ENCODE measurements at places on chromosomes 11 and 22.

DNA sequence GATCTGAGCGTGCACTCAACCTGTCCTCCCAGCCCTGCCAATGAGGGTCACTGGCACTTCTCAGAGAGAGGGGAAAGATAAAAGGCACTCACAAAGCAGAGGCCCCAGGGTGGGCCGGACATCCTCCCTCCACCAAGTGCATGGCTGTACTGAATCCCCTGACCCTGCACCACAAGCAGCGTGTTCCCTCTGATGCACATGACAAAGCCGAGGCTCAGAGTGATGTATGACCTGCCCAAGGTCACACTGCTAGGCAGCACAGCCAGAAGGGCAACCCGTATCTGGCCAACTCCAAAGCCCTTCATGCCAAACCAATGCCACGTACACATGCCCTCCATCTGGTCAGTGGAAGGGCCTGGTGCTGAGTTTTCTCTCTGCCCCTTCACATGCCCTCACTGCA, 22.1 kb downstream of the SPATA19 start:
- DNase-seq = no peak

GRCh38 chr22:38802671-38803121, 8.8 kb upstream of the DNAL4 start:
- no peak for DNase-seq

GRCh38 chr11:113473983-113474361, 1.2 kb downstream of the DRD2 start:
- DNase-seq = no peak

DNA sequence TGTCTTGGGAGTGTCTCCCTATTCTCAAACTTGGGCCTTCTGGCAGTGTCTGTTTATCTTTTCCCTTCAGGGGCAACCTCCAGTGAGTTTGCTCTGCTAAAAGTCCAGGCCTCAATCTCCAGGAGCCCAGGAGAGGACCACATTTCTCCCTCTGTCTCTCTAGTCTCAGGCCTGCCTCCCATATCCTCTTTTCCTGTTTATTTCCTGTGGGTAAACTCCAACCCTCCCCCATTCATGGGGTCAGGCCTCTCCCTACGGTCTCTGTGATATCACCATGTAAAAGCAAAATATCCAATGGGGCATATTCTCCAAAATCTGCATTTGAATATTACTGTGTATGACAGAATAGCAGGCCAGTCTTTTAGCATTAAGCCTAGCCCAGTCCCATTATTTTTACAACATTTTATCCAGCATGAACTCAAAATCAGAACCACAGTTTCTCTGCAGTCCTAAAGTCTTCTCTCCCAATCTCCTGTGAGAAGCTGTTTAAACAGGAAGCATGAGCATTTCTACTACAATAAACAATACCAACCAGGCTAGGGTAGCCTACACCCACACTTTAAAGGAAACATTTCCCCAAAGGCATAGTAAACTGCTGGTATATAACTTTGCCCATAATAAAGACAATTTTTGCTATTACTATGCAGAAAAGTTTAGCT, 18.0 kb upstream of the TMEM135 start:
- DNase-seq = no peak

DNA sequence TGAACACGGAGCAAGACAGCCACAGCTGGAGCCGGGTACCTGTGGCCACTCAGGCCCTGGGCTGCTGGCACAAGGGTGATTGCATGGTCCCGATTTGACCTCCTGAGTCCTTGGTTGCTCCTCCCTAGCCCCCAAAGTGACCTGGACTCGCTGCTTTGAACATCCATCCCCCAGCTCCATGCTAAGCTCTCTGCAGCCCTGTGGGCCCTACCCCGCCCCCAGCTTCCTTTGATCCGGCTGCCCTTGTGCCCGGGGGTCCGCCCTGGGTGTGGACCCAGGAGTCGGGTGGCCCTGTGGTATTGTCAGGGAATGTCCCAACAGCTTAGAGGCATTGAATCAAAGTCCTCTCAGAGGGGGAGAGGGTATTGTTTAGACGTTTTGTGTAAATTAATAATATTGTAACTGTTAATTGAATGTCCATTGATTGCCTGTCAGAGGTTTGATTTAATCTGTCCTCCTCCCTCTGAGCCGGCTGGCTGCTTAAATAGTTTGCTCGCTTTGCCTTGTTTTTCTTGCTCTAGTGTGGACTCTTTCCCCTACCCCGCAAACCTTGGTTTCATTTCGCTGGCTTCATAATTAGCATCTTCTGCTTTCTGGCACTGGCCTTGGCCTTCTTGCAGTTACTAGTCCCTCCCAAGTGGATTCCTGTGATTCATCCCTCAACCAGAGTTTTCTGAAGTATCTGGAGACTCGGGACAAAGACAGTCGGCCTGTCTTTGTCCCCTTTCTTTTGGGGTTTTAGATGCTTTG, 20.7 kb downstream of the GRIK4 start:
- no peak for DNase-seq

DNA sequence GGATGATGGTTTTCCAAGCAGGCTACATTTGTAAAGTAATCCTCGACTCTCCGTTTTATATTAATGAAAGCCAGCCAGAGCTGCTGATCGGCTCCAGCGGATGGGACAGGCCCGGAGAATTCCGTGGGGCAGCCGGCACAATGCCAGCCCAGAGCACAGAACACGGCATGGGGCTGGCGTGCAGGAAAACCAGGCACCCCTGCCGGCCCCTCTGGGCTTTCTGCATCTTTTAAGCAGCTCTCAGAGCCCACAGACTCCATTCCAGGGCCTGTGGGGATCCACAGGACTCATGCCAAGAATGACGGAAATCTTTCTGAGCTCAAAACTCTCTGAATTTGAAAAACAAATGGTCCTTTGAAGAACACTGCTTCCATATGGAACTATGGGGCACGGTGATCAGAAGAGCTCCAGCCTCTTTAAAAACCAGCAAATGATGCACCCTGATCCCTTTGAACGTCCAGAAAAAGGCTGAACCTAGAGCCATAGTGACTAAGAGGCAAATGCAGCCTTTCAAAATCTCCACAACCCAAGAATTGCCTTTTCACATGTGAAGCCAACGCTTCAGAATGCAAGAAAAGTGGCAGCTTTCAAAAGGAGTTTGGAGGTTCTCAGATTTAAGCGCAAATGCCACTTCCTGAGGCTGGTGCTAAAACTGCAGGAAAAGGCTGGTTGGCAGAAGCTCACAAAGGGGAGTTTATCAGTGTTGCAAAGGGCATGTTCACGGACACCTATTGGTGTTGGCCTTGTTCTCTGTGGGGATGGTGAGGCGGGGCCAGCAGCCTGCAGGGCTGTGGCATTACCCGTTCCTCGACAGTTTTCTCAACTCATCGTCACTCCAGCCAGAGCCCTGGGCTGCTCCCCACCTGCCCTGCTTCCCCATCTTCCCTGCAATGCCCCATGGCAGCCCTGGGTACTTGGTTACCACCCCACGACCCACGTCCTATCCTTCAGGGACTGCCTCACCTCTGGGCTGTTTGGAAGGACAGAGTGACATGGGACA, 212.5 kb downstream of the CTTN start:
- DNase-seq = no peak

DNA sequence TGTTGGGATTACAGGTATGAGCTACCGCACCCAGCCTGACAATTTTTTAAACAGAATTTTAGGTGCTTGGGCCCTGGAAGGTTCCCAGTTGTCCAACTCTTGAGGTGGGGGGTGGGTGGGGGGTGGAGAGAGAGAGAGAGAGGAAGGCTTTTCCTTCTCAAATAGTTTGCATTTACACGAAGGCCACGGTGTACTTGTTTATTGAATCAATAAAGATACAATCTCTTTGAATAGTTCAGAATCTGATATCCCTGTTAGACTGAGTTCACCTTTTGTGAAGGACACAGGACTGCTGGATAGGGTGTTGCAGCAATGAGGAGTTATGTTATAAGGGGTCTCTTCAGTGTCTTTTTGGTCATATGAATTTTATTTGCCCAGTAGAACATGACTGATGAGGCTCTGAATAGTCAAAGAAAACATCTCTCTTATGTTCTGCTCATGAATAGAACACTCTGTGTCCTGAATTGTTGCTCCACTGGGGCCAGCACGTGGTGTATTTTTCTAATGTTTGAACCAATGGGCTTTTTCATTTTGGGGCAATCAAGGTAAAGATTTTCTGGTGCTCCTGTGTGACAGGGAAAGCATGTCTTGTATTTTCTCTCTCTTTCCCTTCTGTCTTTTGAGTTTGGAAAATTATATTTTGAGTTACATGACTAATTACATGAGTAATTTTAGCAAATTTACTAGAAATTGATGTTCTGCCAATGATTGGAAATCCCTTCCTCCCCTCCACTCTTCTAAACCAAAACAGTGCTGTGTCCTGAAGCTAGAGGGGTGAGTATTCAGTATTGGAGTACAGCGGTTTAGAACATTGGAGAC, 61.7 kb downstream of the PTPRJ start:
- no peak for DNase-seq

GRCh38 chr22:47190957-47191670, 428.7 kb downstream of the TBC1D22A start:
- no peak for DNase-seq

DNA sequence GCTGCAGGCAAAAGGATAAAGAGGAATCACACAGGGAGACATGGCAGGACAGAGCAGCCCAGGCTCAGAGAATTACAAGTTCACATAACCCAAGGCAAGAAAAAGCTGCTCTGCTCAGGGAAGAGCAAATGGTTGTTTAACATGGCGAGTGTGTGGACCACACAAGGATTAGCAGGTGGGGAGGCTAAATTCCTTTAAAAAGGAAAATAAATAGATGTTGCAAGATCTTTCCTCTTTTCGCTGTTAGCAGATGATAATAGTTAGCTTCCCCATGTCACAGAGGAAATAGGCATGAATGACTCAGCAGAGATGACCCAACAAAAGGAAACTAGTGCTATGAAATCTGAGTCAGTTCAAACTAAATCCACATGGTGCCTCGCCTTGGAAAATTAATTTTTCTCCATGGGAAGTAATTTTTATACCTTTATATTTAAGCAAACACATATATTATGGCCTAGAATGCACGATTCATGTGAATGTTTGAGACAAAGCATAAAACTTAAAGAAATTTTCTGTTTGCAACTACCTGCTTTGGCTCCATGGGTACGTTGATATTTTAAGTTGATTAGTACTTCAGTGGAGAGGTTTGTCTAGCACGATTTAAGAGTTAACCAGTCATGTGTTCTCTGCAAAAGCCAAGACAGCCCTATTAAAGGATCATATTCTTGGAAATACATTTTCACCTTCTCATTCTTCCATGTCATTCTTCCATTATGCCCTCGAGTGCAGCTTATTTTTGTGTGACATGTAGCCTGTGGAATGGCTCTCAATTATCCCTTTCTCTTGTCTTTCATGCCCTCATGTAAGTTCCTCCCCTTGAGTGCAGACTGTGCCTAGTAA, 38.5 kb upstream of the FJX1 start:
- DNase-seq = no peak

GRCh38 chr11:111429066-111429506, 50.0 kb upstream of the POU2AF1 start:
- DNase-seq = peak; percentile 55

GRCh38 chr11:95924414-95924760, 480 bp upstream of the MTMR2 start:
- no peak for DNase-seq
